ENCODE measurements at places on chromosomes 1 and 21.

DNA sequence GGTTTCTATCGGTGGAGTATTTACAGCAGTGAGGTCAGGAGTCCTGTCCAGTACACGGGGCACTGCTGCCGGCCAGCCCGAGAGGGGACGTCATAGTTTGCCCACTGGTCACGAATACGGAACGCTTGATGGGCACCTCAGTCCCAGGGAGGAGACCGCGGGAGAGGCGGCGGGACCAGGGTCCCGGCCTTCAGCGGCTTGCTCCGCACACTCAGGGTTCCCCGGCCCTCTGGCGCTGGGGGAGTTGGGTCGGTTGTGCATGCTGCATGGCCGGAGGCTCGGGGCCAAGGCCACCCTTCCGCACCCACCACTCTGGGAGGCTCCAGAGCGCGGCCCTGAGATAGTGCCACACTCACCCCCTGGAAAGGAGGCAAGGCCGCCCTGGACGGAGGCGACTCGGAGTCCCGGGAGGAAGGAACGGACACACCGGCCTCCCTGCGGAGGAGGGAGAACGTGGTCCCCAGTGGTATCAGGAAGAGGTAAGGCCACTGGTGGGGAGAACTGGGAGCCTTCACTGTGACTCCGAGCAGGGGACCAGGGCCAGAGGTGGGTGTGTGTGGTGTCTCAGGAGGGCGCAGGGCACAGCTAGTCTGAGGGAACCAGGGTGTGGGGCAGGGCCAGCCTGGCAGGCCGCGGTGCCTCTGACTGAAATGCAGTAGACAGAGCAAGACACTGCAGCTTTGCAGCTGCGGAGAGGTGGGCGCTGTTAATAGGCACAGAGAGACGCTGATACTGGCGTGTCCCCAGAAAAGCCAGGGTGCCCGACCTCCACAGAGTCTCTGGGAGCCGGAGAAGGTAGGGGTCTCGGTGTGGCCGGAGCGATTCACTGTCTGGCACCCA lies 28.6 kb upstream of the PRSS38 start:
- DNase-seq, result no peak

DNA sequence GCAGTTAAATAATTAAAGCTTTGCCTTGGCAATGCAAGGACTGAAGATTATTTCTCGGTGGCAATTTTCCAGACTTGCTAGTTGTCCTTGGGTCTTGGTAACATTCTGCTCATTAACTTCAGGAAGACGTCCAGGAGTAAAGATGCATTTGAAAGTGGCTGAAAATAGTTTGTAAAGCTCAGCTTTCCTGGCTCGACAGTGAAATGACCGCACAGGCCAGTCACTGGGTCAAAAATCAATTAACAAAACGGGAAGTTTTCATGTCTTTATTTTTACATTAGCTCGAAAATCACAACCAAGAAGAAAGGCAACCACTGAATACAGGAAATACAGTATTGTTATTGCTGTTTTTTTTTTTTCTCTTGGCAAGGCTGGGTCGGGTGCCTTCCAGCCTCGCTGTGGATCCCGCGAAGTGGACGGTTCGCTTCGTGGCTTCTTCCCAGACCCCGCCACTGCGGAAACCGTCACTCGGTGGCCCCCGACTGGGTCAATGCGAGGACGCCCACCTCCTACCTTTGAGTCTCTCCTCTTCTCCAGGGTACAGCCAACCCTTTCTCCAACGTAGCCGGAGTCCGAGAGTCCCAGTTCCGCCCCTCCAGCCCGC lies 479 bp upstream of the SNX7 start:
- no peak for DNase-seq

- DNase-seq, result no peak
These were observed 258.7 kb upstream of the AJAP1 start for GRCh38 chr1:4395676-4396075.

DNA sequence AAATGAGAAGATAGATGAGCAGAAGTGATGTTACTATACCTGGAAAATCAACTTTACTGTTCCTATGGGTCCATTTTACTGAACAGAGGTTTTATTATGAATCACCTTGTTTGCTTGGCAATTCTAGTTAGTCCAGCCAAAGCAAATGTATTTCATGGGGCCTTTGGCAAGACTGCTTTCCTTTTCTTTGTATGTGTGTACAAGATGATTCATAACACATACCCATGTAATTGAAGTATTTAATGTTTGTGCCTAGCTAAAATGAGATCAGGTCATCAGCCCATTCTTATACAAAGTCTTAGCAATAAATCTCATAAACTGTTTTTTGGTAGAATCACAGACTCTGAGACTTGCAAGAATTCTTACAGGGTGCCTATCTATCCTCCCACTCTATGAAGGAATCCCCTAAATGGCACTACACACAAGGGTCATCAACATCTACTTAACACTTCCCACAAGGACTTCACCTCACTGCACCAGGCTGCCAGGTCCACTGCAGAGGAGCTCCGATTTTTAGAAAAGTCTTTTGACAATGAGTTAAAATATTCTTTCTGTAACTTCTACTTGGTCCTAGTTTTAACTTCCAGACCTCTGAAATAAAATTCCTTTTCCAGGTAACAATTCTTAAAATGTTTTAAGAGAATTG lies 58.5 kb downstream of the LPAR3 start:
- DNase-seq, result no peak

DNA sequence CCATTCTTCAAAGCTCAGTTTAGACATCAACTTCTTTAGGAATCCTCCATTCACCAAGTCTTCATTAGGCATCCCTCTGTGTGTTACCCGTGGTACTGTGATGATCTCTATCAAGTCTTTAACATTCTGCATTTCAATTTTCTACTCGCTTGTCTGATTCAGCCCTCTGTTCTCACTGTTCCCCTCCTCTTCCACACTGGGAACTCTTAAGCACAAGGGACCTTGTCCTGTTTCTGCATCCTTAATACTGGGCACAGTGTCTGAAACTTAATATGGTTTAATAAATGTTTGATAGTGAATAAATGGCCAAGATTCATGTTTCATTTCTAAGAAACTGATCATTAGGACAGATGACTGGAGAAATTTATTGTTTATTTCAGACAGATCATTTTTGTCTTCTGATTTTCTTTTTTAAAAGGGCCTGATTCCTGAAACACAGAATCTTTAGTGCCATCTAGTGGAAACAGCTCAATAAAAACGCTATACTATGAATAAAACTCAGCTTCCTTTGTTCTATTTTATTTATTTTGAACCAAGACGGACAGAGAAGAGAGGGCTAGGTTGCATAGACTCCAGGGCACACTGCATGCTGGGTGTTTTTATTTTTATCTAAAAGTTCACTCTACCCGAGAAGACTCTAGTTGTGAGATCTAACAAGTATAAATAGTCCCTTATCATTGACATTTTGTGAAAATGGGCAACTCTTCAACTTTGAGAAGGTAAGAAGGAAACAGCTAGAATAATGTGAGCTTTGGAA lies 7.0 kb upstream of the TRIM45 start:
- peak; percentile 22 for DNase-seq

DNA sequence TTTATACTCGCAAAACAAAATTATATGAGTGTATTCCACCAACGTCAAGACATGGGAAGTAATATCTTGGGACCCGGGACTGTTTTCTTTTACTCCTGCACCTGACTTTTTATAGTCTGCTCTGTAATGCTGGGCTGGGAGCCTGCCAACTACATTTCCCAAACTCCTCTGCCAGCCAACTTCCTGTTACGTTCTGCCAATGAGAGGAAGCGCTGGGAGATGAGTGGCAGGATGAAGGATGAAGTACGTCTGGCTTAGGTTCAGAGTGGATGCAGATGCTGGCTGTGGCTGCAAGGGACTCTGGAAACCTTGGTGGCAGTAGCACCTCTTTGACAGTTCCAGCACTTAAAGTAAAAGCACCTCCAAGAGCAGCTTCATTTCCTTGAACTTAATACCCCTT lies 59.6 kb downstream of the USP24 start:
- no peak for DNase-seq

GRCh38 chr1:2135441-2135841 lies 59.1 kb downstream of the FAAP20 start:
- DNase-seq, result no peak

- DNase-seq, result no peak
These were observed 28.1 kb downstream of the DNASE2B start for GRCh38 chr1:84426376-84426775.

GRCh38 chr1:43799656-43800635 lies 92.6 kb downstream of the ST3GAL3 start:
- no peak for DNase-seq

- peak; percentile 66 for DNase-seq
These were observed 34.2 kb upstream of the ATP5PO start for GRCh38 chr21:33949516-33950430.

DNA sequence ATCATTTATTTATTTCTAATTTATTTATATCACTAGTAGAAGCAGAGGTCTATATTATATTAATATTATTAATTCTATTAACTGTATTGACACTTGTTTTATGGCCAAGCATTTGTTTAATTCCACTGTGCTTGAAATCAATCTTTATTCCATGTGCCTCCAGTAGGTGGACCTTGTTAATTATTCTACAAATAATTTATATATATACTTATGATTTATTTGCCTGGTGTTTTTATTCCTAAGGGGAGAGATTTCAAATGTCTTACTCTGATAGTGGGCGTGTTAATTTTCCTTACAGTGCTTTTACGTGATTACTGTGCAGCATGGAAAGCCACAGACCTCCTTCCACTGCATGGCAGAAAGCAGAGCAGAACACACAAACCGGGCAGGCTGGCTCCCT lies 17.5 kb upstream of the OR6N2 start:
- no peak for DNase-seq

GRCh38 chr1:48031676-48032075 lies 34.5 kb upstream of the TRABD2B start:
- DNase-seq, result no peak

GRCh38 chr1:203127666-203128430 lies at the start of gene ADORA1:
Gene ADORA1, plus strand, starts transcription at chr1:203127726. Its CDS starts 1,116 bp downstream, at chr1:203128842.
- no peak for DNase-seq

- DNase-seq, result no peak
These were observed 5.8 kb downstream of the INKA2 start for GRCh38 chr1:111733183-111733991.

- DNase-seq, result no peak
These were observed 1.1 kb downstream of the UBE2J2 start for GRCh38 chr1:1272341-1273208.

- no peak for DNase-seq
These were observed 22.9 kb upstream of the ZNF326 start for GRCh38 chr1:89972024-89972423.

- DNase-seq, result no peak
These were observed 29.2 kb downstream of the VASH2 start for GRCh38 chr1:212979340-212980122.

GRCh38 chr1:17676387-17677060 lies 78.6 kb upstream of the ACTL8 start:
- no peak for DNase-seq

DNA sequence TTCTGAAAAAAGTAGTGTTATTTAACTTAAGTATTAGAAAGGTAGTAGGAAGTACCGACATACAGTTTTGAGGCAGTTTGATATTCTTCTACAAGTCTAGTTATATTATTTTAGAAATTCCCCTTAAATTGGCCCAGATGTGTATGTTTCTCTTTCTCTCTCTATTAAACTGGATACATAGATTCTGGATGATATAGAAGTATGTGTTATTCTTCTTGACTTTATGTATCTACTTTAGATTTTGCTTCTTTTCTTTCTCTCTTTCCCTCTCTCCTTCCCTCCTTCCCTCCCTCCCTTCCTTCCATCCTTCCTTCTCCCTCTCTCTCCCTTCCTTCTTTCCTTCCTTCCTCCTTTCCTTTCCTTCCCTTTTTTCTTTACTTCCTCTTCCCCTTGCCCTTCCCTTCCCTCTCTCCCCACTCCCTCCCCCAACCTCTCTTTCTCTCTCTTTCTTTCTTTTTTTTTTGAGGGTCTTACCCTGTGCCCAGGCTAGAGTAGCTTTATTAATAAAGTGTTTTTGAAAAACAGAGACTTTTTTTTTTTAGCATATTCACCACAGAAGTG lies 124.3 kb downstream of the OSBPL9 start:
- no peak for DNase-seq

GRCh38 chr1:15406614-15407559 lies 2.8 kb upstream of the EFHD2 start:
- DNase-seq, result no peak

DNA sequence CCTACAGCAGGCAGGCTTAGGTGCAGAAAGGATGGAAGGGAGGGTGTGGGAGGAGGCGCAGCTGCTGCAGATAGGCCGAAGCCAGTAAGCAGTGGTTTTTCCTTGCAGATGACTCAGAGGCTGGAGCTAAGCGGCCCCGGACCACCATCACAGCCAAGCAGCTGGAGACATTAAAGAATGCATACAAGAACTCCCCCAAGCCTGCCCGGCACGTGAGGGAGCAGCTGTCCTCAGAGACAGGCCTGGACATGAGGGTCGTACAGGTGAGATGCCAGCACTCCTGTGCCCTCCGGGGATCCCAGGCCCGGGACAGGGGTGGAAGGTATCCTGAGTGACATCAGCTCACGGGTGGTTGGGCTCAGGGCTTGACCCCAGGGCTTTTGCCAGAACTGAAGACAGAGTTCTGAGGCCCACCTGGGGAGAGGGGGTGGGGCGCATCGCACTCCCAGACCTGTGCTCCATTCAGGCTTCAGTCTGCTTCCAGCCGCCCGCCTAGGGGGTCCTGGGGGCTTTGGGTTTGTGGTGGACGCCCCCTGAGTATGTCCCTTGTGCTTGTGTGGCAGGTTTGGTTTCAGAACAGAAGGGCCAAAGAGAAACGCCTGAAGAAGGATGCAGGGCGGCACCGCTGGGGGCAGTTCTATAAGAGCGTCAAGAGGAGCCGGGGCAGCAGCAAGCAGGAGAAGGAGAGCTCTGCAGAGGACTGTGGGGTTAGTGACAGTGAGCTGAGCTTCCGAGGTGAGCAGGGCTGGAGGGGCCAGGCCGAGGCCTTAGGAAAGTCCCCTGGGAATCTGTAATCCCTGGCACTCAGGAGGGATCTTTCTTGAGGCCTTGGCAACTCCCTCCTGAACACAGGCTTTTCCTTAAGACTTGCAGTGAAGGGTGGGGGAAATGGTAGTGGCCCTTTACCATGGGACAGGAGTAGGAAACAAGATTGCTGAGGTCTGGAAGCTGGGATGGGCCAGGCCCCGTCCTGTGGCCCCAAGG lies 41.5 kb downstream of the LHX4 start:
- DNase-seq, result no peak

DNA sequence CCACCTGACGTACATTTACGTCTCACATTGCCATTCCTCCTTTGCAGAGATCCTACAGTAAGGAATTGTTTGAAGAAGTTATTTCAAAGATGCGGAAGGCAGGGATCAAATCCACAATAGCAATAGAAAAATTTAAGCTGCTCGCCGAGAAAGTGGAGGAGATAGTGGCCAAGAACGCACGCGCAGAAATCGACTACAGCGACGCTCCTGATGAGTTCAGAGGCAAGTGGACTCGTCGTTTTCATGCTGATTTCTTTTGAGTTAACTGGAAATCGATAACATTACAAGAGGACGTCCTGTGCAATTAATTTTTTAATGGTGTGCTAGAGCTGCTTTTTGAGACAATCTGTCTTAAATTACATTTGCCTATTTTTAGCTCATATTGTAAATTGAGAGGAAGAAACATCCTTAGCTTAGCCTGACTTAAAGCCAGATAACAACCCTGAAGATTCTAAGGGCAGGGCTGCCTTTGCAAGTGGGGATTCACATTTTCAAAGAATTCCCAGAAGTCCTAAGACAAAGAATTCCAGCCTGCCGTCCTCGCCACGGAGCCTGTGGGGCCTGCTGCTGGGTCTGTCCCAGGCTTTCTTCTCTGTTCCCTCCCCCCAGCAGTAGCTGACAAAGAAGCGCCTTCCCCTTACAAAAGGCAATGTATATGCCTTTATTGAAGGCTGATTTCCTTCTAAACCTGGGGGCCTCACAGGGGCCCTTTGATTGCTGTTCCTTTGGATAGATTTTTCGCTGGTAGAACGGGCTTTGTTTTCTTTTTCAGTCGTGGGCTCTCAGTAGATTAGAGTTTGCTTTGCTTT lies 31.6 kb upstream of the KIF1B start:
- no peak for DNase-seq

- no peak for DNase-seq
These were observed 22.9 kb downstream of the SAMSN1 start for GRCh38 chr21:14523234-14523633.
